ENCODE measurements at places on chromosomes 11 and 22.

DNA sequence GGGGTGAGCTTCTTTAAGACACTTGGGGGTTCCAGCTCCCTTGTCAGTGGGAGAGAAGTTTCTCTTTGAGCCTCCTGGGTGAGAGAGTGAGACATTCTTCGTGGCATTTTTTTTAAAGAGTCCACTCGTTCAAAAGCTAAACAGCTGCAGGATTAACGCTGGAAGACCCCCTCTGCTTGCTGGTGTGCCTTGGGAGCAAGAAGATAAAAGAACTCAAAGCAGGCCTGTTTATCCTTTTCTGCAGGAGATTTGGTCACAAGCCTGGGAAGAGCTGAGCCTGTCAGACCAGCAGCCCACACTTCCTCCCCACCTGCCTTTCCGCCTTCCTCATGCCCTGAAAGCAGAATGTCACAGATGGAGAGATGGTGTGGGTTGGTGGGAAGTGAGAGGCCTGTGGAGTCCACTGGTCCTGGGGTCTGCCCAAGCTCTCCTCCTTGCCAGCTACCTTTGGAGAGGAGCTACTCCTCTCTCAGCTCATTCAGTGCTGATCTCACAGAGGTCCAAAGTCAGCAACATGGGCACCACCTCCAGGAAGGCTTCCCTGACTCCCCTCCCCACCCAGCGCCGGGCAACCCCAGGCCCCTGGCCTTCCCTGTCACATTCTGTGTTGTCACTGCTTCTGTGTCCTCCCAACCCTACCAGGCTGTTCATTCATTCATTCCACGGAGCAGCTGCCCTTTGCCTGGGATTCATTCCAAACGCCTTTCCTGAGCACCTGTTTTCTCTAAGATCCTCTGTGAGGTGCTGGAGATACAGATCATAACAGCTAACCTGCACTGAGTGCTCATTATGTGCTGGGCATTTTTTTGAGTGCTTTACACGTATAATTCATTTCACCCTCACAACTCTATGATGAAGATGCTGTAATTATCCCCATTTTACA, 6.7 kb downstream of the GDPD5 start:
- no peak for DNase-seq

DNA sequence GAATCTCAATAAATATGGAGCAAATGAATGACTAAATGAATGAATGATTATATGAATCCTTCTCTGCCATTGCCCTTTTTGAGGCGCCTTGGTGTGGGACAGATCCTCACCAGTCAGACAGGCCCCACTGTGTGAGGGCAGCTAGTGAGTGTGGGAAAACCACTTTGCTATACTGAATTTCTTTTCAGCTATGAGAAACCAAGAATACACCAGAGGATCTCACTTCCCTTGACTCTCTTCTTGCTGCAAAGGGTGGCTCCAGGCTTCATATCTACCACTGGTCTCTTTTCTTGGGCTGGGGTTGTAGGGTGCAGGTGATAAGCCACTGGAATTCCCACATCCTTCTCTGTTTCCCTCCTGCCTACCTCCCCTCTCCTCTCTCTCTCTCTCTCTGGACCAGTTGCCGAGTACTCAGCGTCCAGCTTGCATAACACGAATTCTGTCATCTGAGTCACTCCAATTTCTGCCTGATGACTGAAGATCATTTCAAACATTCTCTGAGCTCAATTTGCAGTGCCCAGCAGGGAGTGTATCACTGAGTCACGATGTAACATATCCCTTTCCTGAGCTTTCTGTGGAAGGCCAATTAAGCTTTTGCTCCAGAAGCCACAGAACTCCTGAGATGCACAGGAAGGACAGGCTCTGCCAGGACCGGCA, 304.3 kb upstream of the NCAM1 start:
- DNase-seq: no peak

DNA sequence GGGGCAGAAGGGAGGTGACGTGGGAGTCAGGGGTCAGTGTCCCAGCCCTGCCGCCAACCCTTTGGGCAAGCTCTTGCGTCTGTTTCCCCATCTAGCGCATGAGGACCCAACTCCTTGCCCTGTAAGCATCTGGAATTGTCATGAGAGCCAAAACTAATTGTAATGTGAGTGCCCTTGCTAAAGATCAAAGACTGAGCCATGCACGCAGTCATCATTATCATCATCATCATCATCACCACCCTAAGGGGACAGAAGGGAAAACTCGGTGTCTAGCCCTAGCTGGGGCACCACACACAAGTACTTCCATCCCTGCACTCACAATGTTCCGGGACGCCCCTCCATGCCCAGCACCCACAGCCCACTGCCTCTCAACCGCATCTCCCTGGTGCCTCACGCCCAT, 2.5 kb downstream of the LIF start:
- no peak for DNase-seq

GRCh38 chr11:79033833-79034232, 407.0 kb downstream of the TENM4 start:
- DNase-seq: no peak

GRCh38 chr11:112285841-112286311, 25.2 kb upstream of the PLET1 start:
- no peak for DNase-seq

DNA sequence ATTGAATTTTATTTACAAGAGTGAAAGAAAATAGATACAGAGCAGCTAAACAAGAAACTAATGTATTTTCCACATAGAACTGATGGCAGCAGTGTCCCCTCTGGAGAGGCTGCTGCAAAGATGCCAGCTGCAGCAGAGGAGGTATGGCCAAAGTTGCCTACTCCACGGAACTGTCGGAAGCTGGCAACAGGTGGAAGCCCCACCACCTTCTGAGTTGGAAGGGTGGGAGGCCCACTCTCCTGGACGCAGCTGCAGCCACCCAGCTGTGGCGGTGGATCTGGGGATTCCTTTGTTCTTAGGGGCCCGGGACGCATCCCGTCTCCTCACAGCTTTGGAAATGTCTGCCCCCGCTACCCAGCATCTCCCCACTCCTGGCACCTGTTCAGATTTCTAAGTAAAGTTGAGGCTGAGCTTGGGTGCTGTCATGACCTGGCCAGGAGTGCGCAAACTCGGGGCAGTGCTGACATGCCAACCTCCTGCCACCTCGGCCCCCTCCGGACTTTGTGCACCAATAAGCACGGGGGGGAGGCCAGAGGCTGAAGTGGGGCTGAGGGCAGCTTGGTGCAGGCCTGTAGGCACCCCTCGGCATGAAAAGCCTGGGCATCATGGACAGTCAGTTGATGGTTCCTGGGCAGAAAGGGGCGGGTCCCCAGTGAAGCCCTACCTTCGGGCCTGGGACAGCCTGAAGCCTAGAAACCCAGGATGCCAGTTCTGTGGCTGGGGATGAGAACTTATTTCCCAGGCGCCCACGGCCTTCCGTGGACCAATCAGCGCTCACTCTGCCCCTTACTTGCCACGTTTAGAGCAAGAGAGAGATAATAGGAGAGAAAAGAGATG, 1071.4 kb downstream of the JRKL start:
- DNase-seq: no peak

DNA sequence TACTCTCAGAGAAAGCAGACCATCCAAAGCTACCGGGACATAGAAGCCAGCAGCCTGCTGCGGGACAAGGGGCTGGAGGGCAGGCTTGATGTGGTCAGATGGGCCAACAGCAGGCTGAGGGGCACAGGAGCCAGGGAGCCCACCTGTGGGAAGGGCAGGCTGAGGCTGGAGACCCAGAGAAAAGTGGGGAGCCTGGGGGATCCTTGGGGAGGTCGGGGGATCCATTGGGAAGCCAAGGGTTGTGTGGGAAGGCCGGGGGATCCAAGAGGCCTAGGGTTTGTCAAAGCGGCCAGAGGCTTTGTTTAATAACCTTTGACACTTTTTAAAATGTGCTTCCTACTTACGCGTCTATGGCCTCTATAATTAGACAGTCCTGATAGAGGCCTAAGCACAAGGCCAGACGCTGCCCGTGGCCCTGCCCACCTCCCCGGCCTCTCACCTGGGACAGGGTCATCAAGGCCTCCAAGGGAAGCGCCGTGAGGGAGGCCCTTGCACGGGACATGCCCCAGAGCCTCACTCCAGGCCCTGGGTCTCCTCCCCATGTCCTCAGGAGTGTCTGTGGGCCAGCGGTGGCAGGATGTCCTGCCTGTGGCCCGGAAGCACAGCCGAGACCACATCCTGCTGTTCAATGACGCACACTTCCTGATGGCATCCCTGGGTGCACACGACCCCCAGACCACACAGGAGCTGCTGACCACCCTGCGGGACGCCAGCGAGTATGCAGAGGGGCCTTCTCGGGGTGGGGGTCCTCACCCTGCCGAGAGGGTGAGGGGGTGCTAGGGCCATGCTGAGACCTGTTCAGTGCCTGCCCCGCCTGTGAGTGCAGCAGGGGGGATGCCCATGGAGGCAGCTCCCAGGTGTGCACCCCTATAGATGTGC, 8.6 kb upstream of the GTSE1 start:
- DNase-seq: peak; percentile 56

GRCh38 chr11:2882396-2883110, 3.0 kb downstream of the CDKN1C start:
- DNase-seq: no peak

- no peak for DNase-seq
These were observed 229.0 kb upstream of the ZC3H12C start for GRCh38 chr11:109864151-109864661.

GRCh38 chr11:17519061-17519885, 24.9 kb downstream of the USH1C start:
- DNase-seq: no peak

DNA sequence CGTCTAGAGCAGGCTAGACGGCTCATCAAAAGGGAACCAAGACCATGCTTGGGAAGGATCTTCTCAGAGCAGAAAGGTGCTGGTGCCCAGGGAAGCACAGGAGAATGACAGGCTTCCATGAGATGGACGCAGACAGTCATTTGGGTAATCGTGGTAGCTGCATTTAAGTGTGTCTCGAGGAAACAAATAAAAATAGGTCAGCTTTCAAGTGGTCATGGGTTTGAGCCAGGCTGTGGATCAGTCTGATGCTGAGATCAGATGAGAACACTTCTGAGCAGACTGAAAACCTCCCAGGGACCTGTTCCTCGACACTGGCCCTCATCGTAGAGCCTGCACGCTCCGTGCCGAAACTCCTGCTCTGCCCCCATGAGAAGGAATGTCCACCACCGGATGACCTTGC, 4.7 kb downstream of the CARS1 start:
- no peak for DNase-seq

DNA sequence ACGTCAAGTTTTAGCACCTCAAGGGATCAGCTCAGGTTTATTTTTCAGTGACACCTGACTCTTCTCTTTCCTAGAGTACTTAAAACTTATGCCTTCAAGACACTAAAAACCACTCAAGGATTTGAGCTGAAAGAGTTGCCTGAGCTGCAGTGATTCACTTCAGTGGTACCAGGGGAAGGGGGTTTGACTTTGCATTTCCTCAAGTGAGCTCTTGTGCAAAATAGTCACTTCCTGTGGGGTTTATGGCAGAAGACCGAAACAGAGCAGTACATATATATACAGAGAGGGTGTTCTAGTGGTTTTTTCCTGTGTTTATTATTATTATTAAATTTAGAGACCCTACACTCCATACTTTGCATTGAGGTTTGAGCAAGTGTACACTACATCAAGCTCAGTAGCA, 60.7 kb downstream of the DBX1 start:
- no peak for DNase-seq

Measured in endothelial cell (in vitro differentiated cells).